ENCODE measurements at places on chromosomes 2 and 18.

GRCh38 chr2:43495727-43496126 is 100.1 kb downstream of the THADA start:
- DNase-seq: no peak

- no peak for DNase-seq
These were observed 396.0 kb downstream of the STK39 start for GRCh38 chr2:167851323-167851860.

- no peak for DNase-seq
These were observed 95.7 kb downstream of the B3GNT2 start for GRCh38 chr2:62291517-62292137.

GRCh38 chr2:190626641-190627210 is 22.2 kb upstream of the NAB1 start:
- no peak for DNase-seq

DNA sequence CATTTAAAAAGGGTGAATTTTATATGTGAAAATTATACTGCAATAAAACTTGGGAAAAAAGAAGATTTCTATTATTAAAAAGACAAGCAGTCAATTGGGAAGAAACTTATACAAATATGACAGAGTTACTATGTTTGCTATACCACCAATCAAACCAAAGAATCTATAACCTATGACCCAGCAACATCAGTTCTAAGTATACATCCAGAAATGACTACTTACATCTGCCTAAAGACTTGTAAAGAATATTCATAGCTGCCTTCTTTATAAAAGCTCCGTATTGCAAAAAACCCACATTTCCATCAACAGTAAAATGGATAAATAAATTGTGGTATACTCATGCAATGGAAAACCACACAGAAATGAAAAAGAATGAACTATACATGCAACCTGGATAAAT is 32.9 kb upstream of the NABP1 start:
- no peak for DNase-seq

DNA sequence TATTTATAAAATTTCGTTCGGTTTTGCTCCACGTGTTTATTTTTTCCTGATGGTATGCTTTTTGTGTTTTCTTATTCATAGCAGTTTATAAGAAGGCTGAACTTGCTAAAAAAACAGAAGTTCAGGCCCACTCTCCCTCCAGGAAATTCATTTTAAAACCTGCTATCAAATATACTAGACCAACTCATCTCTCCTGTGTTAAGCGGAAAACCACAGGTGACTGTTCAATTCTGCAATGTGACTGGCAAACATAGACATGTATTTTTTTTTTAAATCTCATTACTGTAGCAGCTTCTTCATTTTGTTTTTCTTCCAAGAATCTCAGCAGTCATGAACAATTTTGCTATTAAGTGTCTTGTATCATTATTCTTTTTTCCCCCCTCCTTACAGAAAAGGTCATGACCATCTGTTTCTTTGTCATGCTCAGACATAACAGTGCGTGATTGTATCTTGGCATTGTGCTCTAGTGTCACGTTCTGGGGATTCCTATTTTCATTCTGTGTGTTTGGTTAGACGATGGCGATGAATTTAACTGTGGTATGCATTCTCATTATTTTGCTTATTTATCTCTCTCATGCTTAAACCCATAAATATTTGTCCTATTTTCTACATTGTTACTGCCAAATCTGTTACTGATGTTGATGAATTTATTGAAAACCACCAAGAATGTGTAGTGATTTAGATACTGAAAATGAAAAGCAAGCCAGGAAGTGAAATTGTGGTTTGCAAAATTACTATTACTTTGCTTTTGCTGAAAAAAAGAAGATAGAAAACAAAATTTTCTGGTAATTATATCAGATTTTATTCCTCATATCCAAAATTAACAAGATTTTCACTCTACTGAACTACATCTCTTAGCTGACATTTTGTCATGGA is 74.6 kb upstream of the UNC80 start:
- DNase-seq: no peak
